T follicular helper cell (primary cell): ENCODE measurements at places on chromosomes 1 and 21.

DNA sequence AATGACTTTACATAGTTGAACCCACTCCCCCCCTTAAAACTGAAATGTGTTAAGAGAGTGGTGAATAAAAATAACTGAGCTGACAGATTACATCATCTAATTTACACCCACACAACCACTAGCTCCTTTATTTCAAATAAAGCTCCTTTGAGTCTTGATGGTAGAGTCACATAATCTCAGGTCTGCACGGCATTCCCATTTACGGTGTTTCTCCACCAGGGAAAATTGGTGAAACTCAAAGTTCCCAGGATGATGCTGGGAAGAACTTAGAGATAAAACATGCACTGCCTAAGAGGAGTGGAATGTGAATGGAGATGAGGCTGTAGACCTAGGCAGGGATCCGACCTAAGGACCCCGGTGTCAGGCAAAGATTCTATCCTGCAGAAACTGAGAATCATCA, 727.8 kb upstream of the ADAMTS5 start:
- DNase-seq: no peak

GRCh38 chr1:101188331-101188730, 48.5 kb upstream of the S1PR1 start:
- DNase-seq: no peak

GRCh38 chr1:8348777-8349472, 31.0 kb downstream of the SLC45A1 start:
- DNase-seq: peak; percentile 58

- DNase-seq: no peak
Measured at GRCh38 chr1:207868251-207868773, 42.6 kb downstream of the CD34 start.

DNA sequence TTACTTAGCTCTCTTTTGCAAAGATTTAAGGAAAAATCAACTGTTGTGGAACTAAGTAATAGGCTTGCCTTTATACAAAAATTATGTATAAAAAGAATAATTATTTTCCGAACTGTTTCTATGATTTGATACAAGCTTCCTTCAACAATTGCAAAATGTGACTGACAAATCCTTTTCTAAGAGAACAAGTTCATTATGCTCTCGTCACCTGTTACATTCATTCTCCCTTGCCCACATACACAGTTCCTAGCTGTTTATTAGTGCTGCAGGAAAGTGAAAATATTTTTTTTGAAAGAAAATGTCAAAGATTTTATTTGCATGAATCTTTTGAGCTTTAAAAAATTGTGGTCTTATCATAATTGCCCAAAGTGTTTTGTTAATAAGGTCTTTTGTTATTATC, 466.2 kb downstream of the USP25 start:
- DNase-seq: no peak

DNA sequence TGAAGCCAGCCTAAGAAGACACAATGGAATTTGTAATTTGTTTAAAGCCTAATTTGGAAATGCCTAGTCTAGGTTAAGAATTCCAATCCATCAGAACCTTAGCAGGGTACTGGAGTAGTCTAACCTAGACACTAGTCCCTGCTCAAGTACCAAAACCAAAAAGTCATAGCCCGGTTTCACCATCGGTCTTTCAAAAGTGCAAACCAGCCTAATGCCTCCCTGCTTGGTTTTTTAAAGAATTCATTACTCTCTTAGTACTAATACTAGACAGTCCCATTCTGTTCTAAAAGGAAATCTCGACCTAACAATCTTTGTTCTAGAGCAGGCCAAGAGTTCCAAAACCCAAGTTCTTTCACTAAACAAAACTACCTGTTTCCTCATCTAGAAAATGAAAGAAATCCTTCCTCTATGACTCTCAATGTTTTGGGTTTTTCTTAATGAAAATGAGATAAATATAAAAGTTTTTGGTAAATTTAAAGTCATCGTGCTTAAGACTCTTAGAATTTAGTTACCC, 2.6 kb downstream of the PUM1 start:
- DNase-seq: no peak

DNA sequence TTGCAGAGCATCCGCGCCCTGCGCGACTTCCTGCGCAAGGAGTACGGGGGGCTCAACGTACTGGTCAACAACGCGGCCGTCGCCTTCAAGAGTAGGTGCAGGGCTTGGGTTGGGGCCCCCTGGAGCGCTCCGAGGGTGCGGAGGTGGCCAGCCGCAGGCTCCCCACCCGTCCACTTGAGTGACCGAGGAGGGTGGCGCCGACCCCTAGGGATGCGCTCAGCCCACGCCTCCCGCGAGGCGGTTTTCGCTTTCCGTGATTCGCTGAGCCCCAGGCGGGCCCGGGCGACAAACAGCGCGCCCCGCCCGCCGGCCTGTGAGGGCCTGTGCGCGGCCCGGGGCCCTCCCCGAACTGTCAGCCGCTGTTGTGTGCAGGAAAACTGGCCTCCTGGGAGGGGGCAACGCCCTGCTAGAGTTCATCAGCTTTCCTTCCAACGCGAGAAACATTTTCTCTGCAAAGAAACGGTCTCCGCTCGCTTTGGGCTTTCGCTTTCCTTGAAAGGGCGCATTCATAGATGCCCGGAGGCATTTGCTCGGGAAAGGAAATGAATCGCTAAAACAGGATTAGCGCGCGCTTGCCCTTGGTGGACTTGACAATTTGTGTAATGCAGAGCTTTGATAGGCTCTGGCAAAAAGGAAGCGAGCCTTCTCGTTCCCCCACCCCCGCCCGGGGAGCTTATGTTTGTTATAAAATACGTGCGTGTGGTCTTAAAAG, 668 bp downstream of the CBR3 start:
- peak; percentile 20 for DNase-seq

GRCh38 chr1:225926551-225927113, 2.6 kb upstream of the PYCR2 start:
- DNase-seq: no peak

- DNase-seq: no peak
Measured at GRCh38 chr1:79604490-79605198, 598.1 kb upstream of the ADGRL4 start.

GRCh38 chr1:171486048-171486519, 754 bp downstream of the PRRC2C start:
- DNase-seq: peak; percentile 75

- no peak for DNase-seq
Measured at GRCh38 chr1:41830726-41831125, 88.0 kb downstream of the HIVEP3 start.

- no peak for DNase-seq
Measured at GRCh38 chr21:16186742-16187141, 457.0 kb downstream of the USP25 start.

- DNase-seq: no peak
Measured at GRCh38 chr1:244915736-244916135, 51.4 kb upstream of the HNRNPU start.

DNA sequence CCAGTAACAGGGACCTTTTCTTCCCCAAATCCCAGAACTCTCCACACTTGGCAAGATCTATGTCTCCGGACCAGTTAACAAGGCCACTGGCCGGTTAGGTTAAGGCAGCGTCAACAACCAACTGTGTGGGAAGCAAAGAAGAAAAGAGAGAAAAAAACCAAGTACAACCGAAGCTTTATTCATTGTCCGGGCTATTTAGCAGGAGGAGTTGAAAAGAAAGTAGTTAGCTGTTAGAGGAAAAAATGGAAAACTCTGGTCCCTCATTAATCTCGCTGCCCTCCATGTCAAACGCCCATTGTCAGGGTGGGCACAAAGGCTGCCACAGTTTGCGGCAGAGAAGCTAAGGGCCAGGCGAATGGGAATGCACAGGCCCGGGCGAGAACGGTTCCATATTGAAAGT, 49.3 kb upstream of the GRIK3 start:
- no peak for DNase-seq

GRCh38 chr1:50705041-50705440, 255.0 kb downstream of the FAF1 start:
- no peak for DNase-seq

- DNase-seq: no peak
Measured at GRCh38 chr1:29338908-29339575, 102.7 kb downstream of the PTPRU start.

DNA sequence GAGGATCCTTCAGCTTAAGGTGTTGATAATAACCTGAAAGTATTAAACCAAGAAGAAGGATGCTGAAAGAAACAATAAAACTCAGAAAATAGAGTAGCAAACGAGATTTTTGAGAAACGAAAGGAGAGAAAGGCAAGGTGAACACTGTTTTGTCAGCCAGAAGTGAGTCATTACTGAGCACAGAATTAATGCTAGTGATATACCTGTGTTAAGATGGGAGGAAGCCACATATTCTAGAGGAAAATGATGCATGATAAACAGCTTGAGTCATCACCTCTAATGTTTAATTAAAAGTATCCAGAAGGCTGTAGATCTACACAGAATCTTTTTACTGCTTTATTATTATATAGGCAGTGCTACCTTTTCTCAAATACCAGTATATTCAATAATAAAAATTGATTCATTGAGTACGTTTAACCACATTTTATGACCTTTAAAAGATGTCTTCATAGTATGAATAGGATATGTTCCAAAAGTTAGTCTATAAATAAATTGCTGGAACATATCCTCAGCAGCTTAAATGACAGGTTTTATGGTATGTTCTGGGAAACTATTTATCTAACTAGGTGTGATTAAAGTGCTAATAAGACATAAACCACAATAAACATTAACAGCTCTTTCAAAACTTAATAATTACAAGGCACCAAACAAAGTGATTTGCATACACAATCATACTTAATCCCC, 10.3 kb downstream of the SH3GLB1 start:
- DNase-seq: no peak

DNA sequence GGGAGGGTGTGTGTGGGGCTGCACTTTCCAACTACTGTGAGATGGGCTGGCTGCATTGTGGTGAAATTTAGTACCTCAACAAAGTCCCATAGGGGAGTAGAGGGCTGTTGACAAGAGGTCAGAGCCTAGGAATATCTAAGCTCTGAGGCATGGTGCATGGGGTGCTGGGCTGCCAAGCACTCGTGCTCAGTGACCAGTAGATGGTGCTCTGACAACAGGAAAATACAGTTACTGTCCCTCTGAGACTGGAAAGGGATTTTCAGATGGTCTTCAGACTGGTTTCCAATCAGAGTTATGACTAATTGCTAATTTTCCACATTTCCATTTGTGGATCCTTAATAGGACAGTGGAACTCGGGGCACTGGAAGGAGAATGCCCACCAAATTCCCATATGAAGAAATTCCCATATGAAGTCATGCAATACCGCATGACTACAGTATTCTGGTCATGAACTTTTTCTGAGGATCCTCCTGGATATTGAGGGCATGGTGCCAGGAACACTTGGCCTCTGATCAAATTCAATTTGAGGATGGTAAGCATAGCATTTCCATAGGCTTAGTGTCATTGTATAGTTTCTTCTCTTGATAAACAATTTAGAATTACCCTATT, 4.1 kb upstream of the CACNA1E start:
- peak; percentile 5 for DNase-seq

DNA sequence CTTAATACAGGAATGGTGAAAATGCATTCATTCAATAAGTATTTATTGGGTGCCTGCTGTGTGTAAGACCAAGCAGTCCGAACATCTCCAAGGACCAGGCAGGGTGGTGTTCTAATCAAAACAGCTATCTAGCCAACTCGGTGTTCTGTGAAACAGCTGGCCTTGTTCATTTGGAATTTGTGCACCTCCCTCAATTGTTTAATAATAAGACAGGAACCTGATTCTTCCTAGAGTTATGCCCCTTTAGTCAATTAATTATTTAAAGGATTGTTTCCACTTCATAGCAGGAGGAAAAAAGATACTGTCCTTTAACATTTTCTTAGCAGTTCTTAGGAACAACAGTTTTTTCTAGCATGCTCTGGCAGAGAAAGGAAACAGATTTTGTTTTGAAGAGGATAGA, 30.4 kb downstream of the S100A10 start:
- DNase-seq: no peak

GRCh38 chr1:75129660-75129982, 4.6 kb upstream of the LHX8 start:
- DNase-seq: no peak

- no peak for DNase-seq
Measured at GRCh38 chr1:115496904-115497527, 144.8 kb upstream of the VANGL1 start.

GRCh38 chr1:86468501-86468977, at the start of gene CLCA1:
Gene CLCA1 (plus strand): TSS chr1:86468927. CDS start chr1:86468972, 45 bp downstream.
- no peak for DNase-seq

- DNase-seq: no peak
Measured at GRCh38 chr1:24503059-24503751, 569 bp downstream of the RCAN3 start.
